IPS DF 6.9 (cell line): ENCODE measurements at places on chromosomes 16 and 17.

GRCh38 chr17:61793565-61793964 is 69.8 kb downstream of the BRIP1 start:
- no peak for DNase-seq

- DNase-seq: no peak
These were observed 29.2 kb upstream of the MPHOSPH6 start for GRCh38 chr16:82199209-82199608.

GRCh38 chr17:50272711-50273653 is 1.3 kb upstream of the TMEM92 start:
- no peak for DNase-seq

DNA sequence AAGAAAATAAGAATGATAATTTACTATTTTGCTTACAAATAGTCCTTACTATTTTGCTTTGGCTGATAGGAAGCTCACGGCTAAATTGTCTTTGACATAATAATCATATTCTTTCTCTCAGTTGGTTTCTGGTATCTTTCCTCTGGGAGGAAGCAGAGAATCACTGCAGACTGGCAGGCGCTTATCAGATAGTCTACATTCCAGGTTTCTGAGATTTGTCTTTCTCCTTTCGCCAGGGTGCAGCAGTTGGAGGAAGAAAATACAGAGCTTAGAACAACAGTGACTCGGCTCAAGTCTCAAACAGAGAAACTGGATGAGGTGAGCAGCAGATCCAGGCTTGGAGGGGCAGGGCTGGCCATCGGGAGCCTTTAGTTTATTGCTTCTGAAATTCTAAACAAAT is 136.1 kb downstream of the RAB11FIP4 start:
- DNase-seq: no peak

GRCh38 chr16:81143921-81144471 is 47.8 kb upstream of the GCSH start:
- DNase-seq: no peak

DNA sequence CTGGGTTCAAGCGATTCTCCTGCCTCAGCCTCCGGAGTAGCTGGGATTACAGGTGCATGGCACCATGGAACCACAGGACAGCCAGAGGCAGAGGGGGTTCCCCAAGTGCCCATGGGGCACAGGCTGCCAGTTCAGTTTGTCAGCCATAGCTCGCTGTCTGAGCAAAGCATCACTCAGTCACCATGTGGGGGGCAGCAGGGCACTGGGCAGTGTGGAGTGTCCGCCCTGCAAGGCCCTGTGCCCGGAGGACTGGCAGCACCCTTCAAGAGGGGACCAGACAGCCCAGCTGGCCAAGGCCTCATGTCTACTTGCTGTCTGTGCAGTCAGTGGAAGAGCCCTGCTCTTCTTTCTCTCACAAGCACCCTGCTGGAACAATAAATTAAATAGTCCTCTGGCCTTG is 6.4 kb downstream of the ALYREF start:
- no peak for DNase-seq

DNA sequence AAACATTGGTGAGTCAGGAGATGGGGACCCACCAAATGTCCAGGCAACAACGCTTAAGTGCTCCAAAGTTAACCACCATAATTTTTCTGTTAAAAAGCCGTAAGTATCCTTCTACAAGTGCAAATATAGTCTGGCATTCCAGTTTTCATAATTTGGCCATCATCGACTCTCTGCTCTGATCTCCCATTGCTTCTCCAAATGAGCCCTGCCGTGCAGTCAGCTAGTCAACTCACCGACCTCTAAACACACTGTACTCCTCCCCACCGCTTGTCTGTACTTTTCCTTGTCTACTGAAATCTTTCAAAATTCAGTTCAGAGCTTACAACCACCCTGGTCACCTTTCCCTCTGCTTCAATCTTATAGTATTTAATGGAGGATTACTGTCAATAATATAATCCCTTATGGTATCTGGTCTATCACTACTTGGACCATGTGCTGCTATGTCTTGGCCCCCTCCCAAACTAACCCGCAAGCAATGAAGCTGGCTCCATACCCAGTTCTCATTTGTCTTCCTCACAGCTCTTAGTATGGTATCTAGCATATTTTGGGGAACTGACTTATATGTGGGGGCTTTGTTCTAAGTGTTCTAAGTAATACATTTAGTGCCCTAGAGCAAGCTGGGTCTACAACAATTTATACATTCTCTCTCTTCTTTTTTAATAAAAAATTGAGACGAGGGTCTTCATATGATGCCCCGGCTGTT is 52.7 kb upstream of the SLC25A19 start:
- no peak for DNase-seq

DNA sequence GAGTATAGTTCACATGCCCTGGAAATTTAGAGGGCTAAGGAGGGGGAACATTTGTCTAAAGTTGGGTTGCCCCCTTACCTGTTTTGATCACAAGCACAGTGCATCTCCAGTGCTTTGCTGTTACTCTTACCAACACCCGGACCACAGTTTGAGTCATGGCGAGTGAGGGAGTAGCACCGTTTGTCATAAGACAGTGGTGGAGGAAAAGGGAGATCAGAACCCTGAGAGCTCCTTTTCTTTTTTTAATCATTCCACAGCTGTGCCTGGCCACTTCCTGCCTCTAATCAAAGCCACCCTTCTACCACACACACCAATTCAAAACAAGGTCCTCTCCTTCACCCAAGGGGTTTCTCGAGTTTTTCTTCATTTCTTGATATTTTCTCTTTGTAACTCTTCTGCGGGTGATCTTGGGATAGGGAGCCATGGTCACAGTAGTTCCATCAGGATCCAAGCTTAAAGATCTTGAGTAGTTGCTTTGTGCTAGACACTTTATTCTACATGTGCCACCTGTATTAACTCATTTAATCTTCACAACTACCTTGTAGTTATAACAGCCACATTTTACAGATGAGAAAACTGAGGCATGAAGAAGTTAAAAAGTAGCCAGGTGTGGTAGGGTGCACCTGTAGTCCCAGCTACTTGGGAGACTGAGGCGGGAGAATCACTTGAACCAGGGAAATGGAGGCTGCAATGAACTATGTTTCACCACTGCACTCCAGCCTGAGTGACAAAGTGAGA is 5.0 kb upstream of the MYL4 start:
- no peak for DNase-seq

GRCh38 chr16:53100131-53100748 is 45.4 kb downstream of the CHD9 start:
- no peak for DNase-seq

GRCh38 chr16:11076259-11077018 is 132.1 kb downstream of the CLEC16A start:
- DNase-seq: no peak

GRCh38 chr17:1089915-1090314 is 89.9 kb downstream of the ABR start:
- no peak for DNase-seq

DNA sequence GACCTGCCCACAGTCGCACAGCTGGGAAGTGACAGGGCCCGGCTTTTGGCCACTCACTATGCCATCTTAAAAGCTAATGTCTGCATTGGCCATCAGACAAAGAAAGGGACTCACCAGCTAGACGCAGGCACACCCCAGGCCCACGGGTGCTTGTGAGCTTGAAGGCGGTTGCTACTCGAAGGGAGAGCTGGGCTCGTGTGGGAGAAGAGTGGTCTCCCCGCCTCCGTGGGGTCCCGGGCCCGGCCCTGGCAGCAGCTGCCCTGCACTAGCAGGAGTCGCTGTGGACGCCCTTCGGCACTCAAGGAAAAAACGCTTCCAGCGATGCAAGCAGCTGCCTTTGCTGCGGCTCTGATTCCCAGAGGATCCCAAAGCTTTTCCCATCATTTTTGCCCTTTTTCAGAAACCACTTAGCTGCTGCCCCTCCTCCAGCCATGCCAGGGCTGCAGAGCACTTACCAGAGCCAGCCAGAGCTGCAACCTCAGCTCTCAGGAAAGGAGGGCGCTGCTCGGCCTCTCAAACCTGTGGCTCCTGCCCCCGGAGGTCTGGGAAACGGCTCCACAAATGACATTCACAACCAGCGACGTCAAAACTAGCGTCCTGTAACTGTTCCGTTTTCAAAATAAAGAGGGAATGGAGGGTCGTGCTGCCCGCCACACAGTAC is 12.3 kb downstream of the TRPV1 start:
- DNase-seq: no peak

GRCh38 chr17:75836605-75837004 is 7.6 kb downstream of the UNC13D start:
- no peak for DNase-seq

DNA sequence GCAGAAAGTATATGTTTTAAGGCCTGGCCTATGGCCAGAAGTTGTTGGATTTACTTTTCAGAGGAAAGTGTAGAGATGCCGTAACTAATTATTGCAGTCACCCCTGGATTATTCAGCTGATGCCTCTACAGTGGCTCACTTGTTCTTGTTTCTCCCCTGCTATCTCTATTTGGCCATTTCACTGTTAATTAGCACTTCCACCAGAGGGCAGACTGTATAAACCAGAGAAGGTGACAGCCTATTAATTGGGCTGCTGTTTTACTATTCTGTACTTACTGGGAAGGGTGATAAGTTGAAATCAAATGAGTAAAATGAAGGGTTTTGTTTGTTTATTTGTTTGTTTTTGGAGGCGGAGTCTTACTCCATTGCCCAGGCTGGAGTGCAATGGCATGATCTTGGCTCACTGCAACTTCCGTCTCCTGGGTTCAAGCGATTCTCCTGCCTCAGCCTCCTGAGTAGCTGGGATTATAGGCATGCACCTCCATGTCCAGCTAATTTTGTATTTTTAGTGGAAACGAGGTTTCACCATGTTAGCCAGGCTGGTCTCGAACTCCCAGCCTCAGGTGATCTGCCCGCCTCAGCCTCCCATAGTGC is 66.0 kb downstream of the CDK12 start:
- no peak for DNase-seq

- no peak for DNase-seq
These were observed 13.1 kb upstream of the CTCF start for GRCh38 chr16:67549240-67549639.

GRCh38 chr17:55430541-55431288 is 9.1 kb upstream of the MMD start:
- no peak for DNase-seq

GRCh38 chr17:28719021-28719433 is 758 bp upstream of the RPL23A start:
- DNase-seq: no peak

- no peak for DNase-seq
These were observed 1.3 kb downstream of the PSMD12 start for GRCh38 chr17:67364847-67365737.

DNA sequence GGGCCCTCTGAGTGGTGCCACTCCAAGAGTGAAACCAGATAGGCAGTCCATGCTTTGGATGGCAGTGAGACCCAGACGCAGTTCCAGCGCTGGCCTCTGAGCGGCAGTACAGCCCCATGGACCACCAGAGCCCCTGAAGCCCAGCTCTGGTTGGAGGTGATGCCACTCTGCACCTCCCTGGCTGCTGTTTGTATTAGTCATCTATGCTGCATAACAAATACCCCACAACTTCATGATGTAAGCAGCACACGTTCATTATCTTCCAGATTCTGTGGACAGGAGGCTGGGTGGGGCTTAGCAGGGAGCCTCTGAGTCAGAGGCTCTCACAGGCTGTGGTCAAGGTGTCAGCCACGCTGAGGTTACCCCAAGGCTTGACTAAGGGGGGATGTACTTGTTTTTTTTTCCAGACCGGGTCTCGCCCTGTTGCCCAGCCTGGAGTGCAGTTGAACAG is 5.1 kb upstream of the NME4 start:
- no peak for DNase-seq

DNA sequence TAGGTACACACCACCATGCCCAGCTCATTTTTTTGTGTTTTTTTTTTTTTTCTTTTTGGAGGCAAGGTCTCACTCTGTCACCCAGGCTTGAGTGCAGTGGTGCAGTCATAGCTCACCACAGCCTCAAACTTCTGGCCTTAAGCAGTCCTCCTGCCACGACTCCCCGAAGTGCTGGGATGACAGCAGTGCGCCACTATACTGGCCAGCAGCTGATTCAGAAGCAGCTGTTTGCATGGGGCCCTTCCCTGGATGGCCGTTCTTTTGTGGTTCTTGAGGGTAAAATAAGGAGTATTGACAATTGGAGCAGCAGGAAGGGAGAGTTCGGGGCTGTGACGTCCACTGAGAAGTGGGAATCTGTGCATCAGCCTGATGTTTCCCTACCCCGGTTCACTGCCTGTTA is 41.6 kb downstream of the KIAA0513 start:
- DNase-seq: no peak

- DNase-seq: no peak
These were observed 231.4 kb upstream of the TNRC6C start for GRCh38 chr17:77727037-77727615.

- DNase-seq: no peak
These were observed 4.0 kb upstream of the IL17C start for GRCh38 chr16:88634141-88634993.

- no peak for DNase-seq
These were observed 117.3 kb upstream of the CACNG5 start for GRCh38 chr17:66717641-66718058.

DNA sequence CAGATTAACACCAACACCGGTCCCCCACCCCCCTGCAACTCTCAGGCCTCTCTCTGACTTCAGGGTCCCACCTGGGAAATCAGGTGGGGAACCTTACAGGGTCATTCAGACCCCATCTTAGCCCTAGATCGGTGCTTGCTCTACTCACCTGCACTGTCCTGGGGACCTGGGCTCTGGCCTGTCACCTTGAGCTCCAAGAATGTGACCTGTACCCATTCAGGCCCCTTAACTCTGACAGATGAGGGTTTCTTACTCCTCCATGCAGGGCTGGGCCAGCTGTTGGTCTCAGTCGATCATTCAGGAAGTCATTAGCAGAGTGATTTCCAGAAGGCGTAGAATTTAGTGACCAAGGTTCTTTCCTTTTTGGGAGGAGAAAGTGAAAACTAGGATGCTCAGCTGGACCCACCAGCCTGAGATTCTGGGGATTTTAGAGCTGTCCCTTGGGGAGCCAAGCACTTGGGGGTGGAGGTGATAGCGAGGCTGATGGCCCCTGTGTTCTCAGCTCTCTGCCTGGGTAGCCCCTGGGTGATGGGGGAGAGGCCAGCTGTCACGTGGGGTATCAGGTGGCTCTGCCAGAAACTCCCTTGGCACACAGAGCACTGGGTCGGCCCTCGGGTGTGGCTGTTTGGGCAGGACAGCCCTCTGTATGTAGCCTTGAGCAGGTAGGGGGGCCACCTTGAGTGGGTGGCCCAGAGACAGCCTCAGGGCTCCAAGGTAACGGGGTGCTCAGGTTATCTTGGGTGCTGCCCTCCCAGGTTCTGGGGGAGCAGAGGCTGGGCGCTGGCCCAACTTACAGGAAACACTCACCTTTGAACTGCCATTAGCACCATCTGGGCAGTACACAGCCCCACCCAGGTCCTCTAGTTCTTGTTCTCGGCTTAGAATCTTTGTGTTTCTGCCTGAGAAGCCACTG is 724 bp downstream of the MVP start:
- DNase-seq: no peak

GRCh38 chr16:87353613-87354012 is 30.0 kb downstream of the FBXO31 start:
- no peak for DNase-seq
